Mammary epithelial cell (primary cell): ENCODE measurements at places on chromosomes 3 and 15.

DNA sequence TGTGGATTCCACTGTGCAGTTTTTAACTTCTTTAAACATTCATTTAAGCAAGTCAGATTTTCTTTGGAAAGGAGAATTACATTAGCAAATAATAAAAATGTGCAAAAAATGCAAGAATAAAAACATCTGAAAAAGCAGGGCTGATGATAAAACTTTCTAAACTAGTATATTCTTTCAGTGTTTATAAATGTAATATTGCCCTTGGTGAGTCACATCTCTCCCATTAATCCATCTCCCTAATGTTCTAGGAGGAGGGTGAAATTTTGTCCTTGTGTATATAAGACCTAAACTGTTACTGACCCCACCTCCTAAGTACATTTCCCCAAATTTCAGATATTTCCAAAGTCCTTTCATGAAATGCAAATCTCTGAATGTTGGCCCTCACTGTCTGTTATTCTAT lies 28.5 kb upstream of the DCUN1D1 start:
- DNase-seq = no peak

DNA sequence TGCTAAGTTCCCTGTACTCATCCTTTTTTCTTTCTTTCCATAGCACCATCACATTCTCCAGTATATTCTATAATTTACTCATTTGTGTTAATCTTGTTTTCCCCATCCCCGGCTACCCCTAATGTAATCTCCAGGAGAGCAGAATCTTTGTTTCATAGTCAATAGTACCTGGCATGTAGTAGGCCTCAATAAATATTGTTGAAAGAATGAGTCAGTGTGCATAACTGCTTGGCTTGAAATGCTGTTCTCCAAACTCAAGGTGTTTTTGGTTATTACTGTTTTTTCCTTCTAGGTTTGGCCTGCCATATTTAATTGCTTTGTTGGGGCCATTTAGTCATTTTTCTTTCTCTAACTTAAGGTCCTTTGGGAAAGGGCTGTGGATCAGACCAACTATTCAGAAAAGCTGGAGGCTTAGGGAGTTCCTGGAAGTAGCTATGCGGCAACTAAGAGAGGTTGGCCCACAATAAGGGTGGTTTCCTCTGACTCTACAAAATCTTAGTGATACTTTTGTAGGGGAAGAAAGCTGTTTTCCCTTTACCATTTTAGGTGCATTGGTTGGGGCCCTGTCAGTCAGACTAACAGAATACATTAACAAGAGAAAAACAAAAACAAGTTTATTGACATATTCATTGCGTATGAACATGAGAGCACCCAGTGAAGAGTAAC lies 28.4 kb downstream of the KAT2B start:
- DNase-seq = peak; percentile 48

GRCh38 chr3:10817506-10817905 lies 1.5 kb downstream of the SLC6A11 start:
- DNase-seq = no peak

DNA sequence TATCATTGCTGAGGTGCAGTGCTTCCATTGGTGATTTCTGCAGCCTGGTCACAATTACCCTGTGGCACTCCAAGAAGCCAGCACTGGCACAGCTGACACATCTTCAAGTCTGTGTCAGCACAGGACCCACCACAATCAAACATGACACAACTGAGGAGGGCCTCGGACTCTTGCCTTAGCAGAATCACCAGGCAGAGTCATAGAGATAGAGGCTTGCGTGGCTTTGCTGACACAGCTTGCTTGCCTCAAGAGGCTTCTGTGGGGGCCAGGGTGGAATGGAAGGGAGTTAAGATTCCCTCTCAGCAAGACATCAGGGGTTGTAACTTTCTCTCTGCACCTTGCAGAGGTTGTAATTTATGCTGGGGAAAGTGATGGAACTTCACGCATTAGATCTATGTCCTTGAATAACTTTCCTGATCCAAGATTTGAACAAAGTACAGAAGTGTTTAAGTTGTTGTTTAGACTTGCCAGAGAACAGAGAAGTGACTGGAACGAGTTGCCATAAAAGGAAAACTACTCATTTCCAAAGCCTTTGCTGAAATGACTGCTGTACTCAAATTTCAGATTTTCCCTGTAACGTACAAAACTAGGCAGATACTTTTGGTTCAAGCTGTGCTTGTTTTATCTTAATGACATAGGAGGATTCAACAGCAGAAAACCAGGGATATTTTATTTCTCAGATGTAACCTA lies 170.7 kb downstream of the DIPK2A start:
- DNase-seq = peak; percentile 7

DNA sequence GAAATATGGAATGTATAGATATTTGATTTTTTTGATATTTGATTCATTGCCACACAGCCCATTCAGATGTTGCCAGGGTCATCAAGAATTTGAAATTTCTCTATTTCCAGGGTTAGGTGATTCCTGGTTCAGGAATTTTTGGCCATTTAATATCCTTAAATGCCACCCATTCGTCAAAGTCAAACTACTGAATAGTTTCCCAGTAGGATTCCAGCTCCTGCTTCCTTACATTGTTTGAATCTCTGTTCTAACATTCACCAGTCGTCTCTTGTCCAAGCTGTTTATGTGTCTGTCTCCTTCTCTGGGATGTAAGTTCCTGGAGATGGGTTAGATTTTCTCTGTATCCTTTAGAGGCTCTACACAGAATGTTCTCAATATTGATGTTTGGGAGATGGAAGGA lies 124.9 kb upstream of the TLE3 start:
- no peak for DNase-seq

DNA sequence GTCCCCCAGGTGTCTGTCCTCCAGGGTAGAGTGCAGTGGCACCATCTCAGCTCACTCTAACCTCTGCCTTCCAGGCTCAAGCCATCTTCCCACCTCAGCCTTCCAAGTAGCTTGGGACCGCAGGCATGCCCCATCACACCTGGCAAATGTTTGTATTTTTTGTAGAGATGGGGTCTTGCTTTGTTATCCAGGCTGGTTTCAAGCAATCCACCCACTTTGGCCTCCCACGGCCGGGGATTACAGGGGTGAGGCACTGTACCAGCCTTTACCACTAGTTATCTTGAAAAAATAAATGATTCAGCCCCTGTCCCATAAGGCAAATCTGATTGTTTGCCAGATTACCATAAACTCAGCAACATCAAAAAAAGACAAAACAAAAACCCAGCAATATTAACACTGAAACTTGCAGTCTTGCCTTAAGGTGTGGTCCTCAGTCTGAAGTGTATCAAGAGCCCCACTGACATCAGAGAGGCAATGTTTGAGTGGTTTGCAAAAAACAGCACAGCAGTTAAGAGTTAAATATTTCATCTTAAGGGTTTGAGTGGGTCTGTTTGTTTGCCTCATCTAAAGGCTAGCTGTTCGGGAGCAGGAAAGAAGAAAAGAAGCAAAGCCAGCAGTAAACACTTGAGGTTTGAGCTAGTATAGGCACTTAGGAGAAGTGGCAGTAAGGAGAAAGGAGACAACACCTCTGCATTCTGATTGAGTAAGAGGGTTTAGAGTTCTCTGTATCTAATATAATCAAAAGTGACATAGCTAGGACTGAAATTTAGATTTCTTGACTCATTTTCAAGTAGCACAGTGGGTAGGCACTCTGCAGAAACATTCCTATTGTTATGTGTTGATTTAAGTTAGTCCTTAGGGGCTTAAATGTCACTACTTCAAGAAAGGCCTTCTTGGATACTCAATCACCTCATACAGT lies 26.3 kb upstream of the EDEM1 start:
- DNase-seq = peak; percentile 56

- no peak for DNase-seq
Observed at GRCh38 chr3:78183906-78184599, 1144.2 kb downstream of the ROBO2 start.

GRCh38 chr3:133439563-133439962 lies 39.7 kb downstream of the BFSP2 start:
- no peak for DNase-seq

DNA sequence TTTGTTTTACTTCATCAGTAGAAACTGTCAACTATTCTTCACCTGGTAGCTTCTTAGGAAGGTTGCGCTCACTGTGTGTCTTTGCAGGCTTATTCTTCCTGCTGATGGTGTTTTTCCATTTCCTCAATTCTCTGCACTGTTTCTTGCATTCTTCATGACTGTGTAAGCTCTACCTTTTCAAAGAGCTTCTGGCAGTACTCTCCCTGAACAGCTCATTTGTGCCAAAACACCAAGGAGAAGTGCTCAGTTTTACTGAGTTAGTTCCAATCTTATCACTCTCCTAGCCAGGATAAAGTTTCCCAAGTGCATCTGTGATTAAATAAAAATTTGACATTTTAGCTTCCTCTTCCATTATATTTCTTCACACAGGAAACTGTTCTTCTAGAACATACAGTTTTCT lies 339.8 kb downstream of the EPHA3 start:
- DNase-seq = no peak

GRCh38 chr3:69241769-69242168 lies 119.4 kb upstream of the LMOD3 start:
- no peak for DNase-seq

DNA sequence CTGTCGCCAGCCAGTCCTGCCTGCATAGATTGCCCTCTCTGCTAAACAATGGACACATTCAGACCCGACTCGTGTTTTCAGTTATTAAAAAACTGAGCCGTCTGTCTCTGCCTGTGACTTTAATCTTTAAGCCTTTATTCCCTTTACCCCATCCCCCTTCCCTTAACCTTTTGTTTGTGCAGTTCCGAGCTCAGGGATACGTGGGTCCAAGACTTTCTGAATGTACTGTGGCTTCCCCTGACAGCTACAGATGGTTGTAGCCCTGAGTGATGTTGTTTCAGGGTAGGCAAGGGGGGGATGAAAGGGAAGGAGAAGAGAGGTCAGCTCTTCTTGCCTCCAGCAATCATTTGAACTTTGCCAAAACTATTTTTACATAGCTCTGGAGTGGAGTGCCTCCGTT lies 44.6 kb downstream of the EEFSEC start:
- no peak for DNase-seq

GRCh38 chr15:25327686-25328085 lies 111.1 kb downstream of the UBE3A start:
- DNase-seq = no peak

DNA sequence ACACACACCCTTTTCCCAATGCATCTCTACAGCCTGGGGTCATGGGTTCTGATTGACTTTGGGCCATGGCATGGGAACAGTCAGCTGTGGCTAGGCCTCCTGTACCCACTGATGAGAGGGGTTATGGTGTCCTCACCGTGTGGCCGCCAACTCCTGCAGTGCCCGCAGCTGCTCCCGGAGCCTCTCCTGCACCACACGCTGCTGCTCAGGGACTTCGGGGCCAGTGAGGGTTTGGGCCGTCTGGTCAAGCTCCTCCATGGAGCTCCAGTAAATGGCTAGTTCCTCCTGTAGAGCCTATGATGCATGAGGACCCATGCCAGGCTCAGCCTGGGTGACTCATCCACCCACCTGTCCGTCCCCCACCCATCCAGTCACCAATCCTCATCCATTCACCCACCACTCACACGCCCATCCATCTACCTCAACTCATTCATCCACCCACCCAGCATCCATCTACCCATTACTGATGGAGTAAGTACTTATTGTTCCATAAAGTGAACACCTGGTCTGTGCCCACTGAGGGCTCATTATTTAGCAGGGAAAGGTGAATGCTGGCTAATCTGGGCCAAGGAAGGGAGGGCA lies 21.6 kb downstream of the SPTBN5 start:
- peak; percentile 46 for DNase-seq

GRCh38 chr15:43266386-43266785 lies 342 bp downstream of the TGM5 start:
- no peak for DNase-seq

GRCh38 chr15:40471105-40471807 lies 472 bp downstream of the CHST14 start:
- DNase-seq = no peak

- no peak for DNase-seq
Observed at GRCh38 chr15:54843006-54843405, 353.7 kb downstream of the RSL24D1 start.

GRCh38 chr3:98612996-98613517 lies 19.6 kb upstream of the CPOX start:
- DNase-seq = peak; percentile 4

DNA sequence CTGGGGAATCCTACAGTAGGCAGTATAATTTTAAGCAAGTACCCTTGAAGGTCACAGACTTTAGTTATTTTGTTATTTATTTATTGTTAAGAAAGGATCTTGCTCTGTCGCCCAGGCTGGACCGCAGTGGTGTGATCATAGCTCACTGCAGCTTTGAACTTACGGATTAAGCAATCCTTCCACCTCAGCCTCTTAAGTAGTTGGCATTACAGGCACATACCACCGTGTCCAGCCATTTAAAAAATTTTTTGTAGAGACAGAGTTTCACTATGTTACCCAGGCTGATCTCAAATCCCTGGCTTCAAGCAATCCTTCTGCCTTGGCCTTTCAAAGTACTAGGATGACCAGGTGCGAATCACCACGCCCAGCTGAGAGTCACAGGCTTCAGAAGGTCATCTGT lies 22.1 kb upstream of the SH3BP5 start:
- DNase-seq = no peak

GRCh38 chr3:51388286-51389029 lies 2.6 kb upstream of the RBM15B start:
- peak; percentile 79 for DNase-seq

- DNase-seq = no peak
Observed at GRCh38 chr3:67875858-67876257, 221.4 kb upstream of the SUCLG2 start.

DNA sequence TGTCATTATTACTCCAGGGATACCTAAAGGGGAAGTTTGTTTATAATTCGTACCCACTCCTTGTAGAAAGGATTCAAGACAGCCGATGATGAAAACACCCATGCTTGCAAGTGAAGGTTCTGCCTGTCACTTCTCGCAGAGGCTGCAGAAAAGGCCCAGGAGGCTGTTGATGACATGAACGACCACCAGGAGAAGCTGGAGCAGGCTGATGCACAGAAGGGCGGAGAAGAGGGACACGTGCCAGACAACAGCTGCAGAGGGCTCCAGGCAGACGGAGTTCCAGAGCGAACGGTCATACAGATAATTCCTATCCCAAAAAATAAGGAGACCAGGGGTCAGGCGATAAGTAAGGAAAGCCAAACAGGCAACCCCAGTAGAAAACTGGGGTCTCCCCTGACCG lies 5.7 kb upstream of the DYNLT2B start:
- DNase-seq = no peak

GRCh38 chr3:134059671-134060560 lies 30.2 kb upstream of the SLCO2A1 start:
- DNase-seq = no peak

DNA sequence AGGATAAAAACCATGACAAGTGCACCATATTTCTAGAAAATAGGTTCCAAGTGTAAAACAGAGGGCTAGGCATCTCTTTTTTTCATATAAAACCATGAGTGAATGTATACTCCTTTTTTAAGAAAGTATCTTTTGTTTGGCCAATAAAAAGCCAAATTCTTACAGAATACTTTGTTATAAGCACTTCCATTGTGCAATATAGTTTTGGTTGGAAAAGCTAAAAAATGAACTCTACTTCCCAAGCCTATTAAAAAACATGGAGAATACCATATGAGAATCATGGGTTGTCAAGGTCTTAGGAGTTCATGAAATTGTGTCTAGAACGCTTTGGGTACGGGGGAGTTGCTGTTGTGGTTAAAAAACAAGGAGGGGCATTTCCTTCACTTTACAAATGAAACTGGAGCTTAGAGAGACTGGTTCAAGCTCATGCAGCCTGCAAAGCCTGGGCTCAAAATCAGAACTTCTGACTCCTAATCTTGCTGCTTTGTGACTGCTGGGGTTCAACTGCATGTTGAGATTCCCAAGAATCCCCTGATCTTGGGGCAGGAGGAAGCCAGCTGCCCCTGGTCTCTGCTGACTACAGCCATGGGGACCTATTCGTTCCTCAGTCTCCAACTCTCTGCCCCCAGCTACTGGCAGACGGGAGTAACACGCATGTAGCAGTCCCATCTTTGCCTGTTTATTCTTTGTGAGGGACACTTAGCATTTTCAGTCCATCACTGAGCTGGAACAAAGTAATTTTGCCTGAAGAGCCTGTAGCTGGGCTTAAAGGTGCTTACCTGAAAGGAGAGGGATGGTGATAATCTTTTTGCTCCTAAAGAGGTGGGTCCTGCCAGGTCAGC lies 229.1 kb downstream of the CHST2 start:
- DNase-seq = no peak
